ACHN (cell line): ENCODE measurements at places on chromosomes 3 and 15.

GRCh38 chr3:129793942-129794310 is 99.6 kb downstream of the TMCC1 start:
- peak; percentile 25 for DNase-seq

GRCh38 chr3:127716384-127716783 is 43.6 kb downstream of the ABTB1 start:
- DNase-seq = no peak

DNA sequence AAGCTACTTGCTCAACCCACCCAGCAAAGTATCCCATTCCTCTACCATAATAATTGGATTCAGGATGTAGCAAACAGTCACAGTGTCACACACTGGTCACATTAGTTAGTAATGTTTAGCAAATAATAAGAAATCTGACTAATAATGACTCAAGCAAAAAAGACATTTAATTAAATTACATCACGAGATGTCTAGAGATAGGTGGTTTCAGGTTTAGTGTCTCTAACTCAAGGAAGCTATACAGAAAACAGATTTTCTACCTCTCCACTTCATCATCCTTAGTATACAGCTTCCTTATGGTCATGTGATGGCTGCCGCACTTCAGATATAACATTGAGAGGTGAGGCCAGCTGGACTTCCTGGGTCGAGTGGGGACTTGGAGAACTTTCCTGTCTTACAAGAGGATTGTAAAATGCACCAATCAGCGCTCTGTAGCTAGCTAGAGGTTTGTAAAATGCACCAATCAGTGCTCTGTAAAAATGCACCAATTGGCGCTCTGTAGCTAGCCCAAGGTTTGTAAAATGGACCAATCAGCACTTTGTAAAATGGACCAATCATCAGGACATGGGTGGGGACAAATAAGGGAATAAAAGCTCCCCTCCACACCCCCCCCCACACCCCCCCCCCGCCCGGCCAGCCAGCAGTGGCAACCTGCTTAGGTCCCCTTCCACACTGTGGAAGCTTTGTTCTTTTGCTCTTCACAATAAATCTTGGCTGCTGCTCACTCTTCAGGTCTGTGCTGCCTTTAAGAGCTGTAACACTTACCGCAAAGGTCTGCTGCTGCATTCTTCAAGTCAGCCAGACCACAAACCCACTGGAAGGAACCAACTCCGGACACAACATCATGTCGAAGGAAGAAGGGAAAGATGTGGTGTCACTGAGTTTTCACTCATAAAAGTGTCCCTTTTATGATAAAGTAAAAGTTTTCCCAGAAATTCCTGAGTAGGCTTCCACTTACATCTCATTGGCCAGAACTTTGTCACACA is 24.9 kb upstream of the ARPIN start:
- DNase-seq = no peak

- no peak for DNase-seq
Measured at GRCh38 chr3:172086071-172086470, 46.7 kb downstream of the FNDC3B start.

GRCh38 chr15:91482799-91483198 is 370.7 kb upstream of the SLCO3A1 start:
- DNase-seq = no peak

- no peak for DNase-seq
Measured at GRCh38 chr15:66126031-66126441, 127.5 kb downstream of the MEGF11 start.

DNA sequence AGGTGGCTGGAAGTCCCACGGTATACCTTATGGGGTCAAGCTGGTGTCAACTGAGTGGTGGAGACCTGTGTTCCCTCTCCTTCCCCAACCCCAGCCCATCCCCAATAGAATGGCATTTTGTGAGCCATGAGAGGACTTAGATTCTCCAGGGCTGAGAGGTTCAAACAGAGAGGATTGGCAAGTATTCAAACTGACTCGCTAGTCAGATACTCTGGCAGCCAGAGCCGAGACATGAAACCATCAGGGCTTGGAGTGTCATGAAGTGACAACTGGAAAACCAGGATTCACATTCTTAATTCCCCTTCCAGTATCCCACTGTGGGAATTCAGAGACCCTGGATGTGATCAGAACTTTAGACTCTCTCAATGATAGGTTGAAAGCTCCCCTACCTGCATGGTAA is 159.4 kb upstream of the SNTN start:
- no peak for DNase-seq

GRCh38 chr3:38317192-38317759 is 29.3 kb upstream of the XYLB start:
- DNase-seq = no peak

DNA sequence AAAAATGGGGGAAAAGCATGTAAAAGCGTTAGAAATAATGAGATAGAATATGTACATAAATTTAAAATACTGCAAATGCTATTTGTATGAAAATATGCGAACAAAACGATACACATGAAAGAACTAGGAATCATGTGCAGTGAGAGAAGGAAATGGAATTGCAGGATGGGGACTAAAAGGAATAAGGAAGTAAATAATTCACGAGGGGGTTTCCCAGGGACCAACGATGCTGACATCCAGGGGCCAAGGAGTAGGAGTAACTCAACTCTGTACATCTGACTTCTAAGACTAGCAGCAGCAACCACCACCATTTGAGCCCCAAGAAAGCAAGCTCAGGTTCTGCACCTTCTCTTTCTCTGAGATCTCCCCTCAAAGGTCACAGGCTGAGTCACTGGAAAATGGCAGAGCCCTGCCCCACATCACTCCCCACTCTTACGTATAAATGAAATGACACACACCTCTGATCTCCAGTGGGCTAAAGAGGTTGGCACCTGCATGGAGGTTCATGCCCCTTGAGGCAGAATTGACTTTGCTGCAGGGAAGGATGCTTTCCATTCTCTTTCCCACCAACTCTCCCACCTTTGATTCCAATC is 100.0 kb upstream of the DLG1 start:
- DNase-seq = no peak

- no peak for DNase-seq
Measured at GRCh38 chr15:75380773-75381172, 12.4 kb upstream of the MAN2C1 start.

GRCh38 chr3:15300323-15301078 is 31.9 kb downstream of the SH3BP5 start:
- DNase-seq = peak; percentile 59

- DNase-seq = no peak
Measured at GRCh38 chr15:57319226-57319918, 56.9 kb upstream of the CGNL1 start.
